ENCODE measurements at places on chromosomes 1 and 21.

DNA sequence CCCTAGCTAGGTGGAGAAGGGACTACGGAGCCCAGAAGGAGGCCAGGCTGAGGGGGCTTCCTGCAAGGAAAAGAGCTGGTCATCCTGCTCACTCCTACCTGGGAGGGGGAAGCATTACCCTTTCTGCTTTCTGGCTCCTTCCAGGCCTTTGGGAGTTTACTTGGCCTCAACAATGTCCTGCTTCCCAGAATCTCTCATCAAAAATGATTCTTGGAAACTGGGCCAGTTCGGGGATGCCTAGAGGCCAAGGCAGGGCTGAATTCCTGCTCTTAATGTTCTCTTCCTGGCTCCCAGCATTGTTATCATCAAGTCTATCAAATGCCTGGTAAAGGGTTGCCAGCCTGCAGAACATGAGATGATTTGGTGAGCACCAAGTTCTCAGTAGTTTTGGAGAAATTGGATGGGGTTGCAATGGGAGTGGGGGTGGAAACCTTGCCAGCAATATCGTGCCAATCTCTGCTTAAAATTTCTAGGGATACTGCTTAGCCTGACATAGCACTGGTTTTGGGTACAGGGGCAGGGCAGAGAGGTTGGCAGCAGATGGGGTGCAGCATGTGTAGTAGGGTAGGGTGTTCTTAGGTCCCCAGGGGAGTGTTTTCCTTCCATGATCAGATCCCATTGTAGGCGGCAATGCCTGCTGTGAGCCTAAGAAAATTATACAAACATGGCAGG, 7.7 kb upstream of the PAFAH2 start:
- DNase-seq, result no peak

- DNase-seq, result no peak
Observed at GRCh38 chr1:45879885-45880598, 76.6 kb downstream of the MAST2 start.

- DNase-seq, result no peak
Observed at GRCh38 chr1:92186081-92186480, 31.6 kb upstream of the C1orf146 start.

GRCh38 chr1:92599184-92599583, 112.5 kb upstream of the GFI1 start:
- DNase-seq, result no peak

GRCh38 chr1:11707621-11708276, 16.2 kb downstream of the DRAXIN start:
- DNase-seq, result no peak

DNA sequence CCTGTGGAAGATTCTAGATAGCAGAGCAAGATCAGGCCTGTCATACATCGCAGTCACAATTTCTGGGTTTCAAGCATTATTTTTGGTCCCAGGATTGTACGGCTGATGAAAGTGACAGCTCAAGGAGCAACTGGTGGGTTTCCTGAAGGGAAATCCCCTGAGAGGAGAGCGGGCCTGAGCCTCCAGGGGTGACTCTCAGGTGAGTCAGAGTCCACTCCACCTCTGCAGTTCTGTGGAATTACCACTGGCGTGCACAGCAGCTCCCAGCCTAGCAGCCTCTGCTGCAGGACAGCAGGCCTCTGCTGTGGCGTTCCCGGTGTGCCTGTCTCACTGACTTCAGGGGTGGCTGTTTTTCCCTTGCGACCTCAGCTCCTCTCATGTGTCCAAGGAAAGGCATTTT, 24.4 kb downstream of the SLC66A1 start:
- DNase-seq, result no peak

DNA sequence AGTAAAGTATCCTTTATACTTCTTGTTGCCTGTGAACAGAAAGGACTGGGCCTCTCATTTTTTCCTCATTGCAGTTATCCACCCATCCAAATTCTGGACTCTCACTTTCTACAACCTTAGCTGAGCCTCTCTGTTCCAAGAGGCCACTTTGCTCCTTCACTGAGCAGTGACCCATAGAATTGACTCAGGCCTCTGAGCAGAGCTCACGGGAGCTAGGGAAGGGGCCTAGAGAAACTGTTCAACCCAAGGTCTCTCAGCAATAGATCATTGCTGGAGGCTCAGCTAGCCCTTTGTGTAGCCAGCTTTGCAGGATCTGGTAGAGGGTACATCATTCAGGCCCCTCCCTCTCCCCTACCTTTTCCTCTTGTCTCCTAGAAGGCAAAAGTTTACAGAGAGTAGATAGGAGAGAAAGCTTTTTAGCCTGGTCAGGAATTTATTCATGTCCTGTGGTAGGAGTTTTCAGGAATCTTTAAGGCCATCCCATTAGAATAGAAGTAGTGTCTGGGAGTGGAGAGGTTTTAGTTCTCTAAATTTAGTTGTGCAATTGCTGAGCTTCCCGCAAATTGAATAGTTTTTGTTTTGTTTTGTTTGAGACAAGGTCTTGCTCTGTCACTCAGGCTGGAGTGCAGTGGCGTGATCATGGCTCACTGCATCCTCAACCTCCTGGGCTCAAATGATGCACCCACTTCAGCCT, 6.7 kb downstream of the INTS3 start:
- no peak for DNase-seq
